ENCODE measurements at places on chromosomes 3 and 15. TPM values are rescaled to one million over a fixed set of nuclear protein-coding genes. Genes with fewer than 3 reads are reported as not detected.

DNA sequence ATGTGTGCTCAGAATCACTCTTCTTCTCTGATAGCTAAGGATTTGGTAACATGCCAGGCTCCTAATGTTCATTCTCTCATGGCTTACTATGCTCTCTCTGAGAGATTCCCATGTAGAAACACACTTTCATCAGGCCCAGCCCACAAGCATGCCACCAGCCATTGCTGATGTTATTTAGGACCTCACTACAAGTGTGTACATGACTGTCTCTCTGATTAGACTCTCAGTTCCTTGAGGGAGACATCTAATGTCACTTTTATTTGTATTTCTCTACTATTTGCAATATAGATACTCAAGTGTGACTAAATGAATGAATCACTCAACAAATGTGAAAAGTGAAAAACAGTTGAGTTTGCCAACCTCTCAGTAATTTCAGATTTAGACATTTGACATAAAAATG lies 84.3 kb upstream of the ARL6 start:
- DNase-seq = no peak

DNA sequence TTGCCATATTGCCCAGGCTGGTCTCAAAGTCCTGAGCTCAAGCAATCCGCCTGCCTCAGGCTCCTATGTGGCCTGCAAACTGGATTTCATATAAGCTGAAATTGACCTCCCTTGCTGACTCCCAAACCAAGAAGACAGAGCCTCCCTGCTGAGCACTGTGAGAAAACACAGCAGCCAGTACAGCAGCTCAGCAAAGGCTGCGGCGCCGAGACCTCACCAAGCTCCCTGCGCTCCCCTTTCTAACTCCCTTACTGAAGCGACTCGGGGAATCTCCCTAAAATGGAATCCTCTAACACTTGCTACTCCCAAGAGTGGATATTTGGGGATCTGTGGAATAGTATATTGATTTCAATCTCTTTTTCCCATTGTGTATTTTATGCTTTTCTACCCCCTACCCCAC lies 34.6 kb downstream of the MUC20 start:
- DNase-seq = no peak

The AAGAB gene
- total RNA-seq = 54.9 TPM

The SEC61A1 gene
- 184 TPM for total RNA-seq

- no peak for DNase-seq
Measured at GRCh38 chr15:84671211-84671610, 13.2 kb upstream of the NMB start.

The ATP13A4 gene
- 0.30 TPM for total RNA-seq

- no peak for DNase-seq
Measured at GRCh38 chr3:141525814-141526213, 39.0 kb downstream of the RASA2 start.

The PLOD2 gene
- total RNA-seq = 12.7 TPM

- DNase-seq = peak; percentile 70
Measured at GRCh38 chr15:42084465-42085235, 9.7 kb downstream of the PLA2G4D start.

- peak; percentile 100 for DNase-seq
Measured at GRCh38 chr3:184561061-184561912, at the start of gene EPHB3. TSS of gene EPHB3 (plus strand) at chr3:184561785. CDS start at chr3:184562236, 451 bp downstream.

- no peak for DNase-seq
Measured at GRCh38 chr3:23103764-23104163, 99.4 kb upstream of the UBE2E2 start.

The SLC6A20 gene
- not detected for total RNA-seq

- no peak for DNase-seq
Measured at GRCh38 chr15:35768949-35769348, 223.0 kb upstream of the DPH6 start.

GRCh38 chr3:52099001-52099401 lies 42.6 kb upstream of the DUSP7 start:
- no peak for DNase-seq

DNA sequence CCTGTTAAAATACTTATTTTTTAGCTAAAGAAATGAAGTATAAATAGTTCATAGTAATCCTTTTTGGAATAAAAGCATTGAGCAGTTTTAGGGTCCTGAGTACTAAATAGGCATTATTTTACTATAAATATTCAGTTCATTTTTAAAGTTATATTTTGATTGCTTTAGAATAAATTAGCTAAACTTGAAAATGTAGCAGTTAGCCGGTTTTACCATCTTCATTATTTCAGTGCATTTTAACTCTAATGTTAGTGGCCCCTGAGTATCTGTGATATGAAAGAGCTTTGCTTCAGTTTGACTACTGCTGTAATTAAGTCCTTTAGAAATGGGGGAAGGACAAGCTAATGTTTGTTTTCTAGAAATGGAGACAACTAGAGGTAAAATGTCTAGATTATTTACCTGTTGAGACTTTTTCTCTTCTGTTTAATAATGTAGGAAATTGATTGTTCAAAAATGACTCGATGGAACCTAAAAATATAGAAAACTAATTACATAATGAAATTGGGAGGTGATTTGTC lies 3.6 kb downstream of the SMC4 start:
- no peak for DNase-seq

DNA sequence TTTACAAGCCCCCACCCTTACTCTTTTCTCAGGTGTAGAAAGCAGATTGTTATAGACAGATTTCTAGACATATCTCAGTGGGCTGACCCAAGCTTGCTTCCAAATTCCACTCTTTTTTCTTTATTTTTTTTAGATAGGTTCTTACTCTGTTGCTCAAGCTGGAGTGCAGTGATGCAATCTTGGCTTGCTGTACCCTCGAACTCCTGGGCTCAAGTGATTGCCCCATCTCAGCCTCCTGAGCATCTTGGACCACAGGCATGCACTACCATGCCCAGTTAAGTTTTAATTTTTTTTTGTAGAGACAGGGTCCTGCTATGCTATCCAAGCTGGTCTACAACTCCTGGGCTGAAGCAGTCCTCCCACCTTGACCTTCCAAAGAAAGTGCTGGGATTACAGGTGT lies 53.5 kb upstream of the ADAMTS9 start:
- no peak for DNase-seq

GRCh38 chr3:6249679-6250078 lies 611.2 kb upstream of the GRM7 start:
- DNase-seq = no peak

- DNase-seq = no peak
Measured at GRCh38 chr3:12946251-12946648, 104.9 kb upstream of the RPL32 start.

The ZNF662 gene
- not detected for total RNA-seq

GRCh38 chr3:89182056-89182455 lies 74.6 kb downstream of the EPHA3 start:
- DNase-seq = no peak

GRCh38 chr15:76274821-76275220 lies 36.4 kb downstream of the ETFA start:
- no peak for DNase-seq

DNA sequence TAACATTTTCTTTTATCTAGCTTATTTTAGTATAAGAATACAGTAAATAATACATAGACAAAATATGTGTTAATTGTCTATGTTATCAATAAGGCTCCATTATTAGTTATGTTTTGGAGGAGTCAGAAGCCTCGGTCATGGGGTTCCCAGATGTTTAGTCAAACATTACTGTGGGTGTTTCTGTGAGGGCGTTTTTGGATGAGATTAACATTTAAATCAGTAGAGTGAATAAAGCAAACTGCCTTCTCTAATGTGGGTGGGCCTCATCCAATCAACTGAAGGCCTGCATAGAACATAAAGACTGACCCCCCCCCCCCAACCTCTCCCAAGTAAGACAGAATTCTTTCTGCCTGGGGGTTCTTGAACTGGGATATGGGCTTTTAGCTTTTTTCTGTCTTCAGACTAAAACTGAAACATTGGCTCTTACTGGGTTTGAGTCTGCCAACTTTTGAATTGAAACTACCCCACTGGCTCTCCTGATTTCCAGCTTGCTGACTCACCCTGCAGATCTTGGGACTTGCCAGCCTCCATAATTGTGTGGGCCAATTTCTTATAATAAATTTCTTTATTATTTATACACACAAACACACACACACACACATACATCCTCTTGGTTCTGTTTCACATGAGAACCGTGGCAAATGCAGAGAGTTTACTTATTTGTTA lies 192.0 kb downstream of the TPRG1 start:
- no peak for DNase-seq

DNA sequence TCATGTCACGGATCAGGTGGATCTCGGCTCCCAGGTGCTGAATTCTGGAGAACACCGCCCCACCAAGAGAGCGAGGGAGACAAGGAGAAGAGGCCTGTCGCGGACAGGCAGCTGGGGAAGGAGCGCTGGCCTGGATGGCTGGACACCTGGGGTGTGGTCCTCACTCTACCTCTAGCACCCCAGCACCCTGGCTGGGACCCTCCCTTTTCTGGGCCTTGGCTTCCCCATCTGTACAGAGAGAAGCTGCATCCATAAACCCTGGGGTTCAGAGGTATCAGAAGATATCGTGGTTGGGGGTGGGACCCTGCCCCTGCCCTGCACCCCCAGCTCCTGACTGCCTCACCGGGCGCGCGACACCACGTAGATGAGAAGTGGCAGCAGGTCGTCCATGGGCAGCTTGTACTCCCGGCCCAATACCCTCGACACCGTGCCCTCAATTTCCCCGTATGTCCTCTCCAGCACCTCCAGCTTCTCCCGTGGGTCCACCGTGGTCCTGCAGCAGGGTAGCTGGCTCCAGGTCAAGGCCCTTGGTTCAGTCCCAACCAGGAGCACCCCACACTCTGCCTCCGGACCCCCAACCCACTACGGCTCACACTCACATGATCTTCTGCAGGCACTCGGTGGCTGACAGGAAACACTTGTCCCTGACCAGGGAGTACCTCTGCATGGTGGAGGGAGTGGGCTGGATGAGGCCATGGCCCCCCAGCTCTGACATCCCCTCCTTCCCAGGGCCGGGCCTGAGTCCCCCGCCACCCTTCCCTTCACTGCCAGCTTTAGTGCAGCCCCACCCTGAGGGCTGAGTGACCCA lies 21.7 kb downstream of the ALS2CL start:
- DNase-seq = no peak

The EPHA6 gene
- total RNA-seq = 0.96 TPM

DNA sequence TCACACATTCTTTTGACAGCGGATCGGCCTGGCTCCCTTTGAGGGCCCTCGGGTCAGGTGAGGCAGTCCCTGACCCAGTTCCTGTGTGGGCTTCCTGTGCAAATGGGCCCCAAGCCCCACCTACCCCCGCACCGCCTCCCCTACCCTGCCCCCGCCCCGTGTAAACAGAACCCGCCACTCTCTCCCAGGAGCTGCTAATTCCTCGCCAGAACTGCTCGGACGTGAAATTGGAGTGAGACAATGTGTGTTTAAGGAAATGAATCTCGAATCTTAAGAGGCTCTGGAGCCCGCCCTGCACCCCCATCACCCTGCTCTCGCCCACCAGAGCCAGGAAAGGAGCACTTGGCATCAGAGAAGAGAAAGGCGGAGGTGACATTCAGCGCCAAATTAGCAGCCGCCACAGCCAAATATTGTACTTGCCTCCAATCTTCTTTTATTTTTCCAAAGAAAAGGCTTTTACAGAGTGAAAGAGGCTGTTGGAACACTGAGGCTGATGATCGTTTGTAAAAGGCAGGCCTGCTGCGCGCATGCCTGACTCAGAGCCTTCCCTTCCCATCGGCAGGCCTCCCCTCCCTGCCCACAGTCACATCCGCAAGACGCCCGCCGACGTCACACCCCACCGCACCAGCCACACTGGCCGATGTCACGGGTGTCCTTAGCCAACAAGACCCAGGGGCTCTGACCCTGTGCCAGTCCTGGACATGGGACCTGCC lies 53.1 kb downstream of the CACNA2D2 start:
- DNase-seq = no peak

DNA sequence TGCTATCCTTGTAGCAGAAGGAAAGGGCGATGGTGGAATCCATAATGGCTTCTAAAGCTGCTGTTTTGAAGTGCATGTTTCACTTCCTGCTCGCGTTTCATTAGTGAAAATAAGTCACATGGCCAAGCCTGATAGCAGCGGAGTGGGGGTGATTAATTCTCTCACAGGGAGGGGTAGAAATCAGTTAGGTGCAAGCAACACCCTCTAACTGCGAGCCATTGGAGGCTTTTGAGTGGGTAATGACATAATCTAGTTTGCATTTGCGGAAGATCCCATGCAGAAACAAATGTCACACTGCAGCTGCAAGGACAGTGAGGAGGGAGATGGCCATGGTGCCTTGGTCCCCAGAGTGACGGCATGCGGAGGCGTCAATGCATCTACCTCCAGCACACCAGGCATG lies 41.1 kb downstream of the CACNA2D3 start:
- no peak for DNase-seq

The MYO5C gene
- total RNA-seq = 7.7 TPM

DNA sequence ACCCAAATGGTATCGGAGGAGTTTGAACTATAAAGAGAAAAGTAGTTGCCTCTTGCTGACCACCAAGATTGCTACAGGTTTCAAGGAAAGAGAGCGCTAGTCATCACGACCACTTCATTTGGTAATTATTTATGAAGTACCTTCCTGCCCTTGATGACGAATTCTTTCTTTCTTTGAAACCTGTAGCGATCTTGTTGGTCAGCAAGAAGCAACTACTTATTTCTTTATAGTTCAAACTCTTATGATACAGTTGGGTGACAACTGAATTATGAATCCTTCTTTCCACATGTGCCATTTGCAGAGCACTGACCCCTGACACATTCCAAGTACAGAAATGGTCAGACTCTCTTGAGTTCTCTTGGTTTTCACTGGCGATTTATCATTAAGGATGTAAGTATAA lies 46.8 kb downstream of the THRB start:
- DNase-seq = no peak

Measured in neural crest cell (in vitro differentiated cells).